ENCODE measurements at places on chromosomes 2 and 18.

GRCh38 chr18:51478908-51479307, 281.4 kb upstream of the MEX3C start:
- no peak for DNase-seq

GRCh38 chr2:101356521-101356920, 30.8 kb downstream of the CREG2 start:
- no peak for DNase-seq

DNA sequence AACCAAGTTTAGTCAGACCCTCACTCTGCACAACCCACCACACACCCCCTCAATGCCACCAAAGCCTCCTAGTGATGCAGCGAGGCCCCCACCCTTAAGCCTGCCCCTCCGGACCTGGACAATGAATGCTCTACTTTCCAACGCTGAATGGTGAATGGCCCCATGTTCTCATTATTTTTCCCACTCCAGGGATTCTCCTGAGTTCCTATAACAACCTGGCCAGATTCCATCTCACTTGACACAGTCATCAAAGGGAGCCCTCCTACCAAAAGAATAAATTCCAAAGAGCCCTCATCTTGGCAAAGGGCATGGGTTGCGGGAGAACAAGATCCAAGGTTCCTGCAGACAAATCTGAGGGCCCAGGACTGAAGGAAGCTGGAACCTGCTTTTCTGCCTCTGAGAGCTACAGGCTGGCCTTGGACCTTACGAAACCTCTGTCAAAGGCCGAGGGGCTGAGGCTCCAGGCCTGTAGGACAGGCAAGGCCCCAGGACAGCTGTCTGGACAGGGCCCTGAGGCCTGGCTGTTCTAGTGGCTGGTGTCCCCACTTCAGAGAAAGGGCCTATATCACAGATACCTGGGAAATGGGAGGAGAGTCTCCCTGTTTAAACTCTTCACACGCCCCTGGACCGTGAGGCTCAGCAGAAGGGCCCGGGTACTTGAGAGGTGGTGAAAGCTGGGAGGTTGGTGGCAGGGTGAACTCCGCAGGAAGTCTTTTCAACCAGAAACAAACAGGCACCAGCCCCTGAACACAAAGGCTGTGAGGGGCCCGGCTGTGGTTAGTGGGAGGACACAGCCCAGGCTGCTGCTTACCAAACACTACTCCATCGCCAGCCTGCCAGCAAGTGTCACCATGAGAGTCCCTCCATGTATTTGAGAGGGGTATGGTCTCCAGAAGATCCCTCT, 27.3 kb downstream of the SFXN5 start:
- no peak for DNase-seq

- no peak for DNase-seq
Measured at GRCh38 chr18:5452943-5453443, 90.8 kb downstream of the EPB41L3 start.

DNA sequence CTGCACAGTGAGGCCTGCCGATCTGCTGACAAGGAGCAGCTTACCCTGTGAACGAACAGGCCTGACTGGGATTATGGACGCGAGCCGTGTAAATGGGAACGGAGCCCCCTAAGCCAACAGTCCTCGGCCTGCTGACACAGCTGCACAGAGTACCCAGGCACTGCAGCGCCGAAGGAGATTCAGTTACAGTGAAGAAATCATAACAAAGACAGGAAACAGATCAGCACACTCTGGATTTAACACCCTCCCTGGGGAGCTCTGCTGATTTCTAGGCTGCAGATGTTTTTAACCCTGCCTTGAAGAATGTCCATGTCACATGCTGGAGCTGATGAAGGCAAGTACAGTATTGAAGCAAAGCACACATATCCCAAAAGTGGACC, 43.4 kb downstream of the COLEC12 start:
- DNase-seq = no peak

GRCh38 chr2:20456116-20456571, 9.3 kb downstream of the RHOB start:
- no peak for DNase-seq

DNA sequence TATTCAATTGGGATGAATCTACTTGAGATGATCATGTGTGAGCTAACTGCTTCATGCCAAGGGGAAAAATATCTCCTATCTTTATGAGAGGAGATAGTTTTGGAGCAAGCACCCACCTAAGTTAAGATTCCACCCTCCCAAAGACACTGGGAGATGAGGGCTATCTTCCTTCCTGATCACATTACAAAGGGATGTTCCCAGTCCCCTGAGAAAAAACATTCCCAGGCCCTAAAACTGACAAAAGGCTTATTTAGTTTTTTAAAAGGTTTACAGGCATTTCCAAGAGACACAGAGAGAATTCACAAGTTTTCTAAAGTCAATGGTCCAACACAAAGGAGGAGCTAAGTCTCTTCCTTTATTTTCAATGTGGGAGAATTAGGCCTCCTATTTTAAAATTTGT, 401.5 kb downstream of the FBXO15 start:
- DNase-seq = no peak

- DNase-seq = no peak
Measured at GRCh38 chr2:229601396-229601795, 113.0 kb downstream of the DNER start.

DNA sequence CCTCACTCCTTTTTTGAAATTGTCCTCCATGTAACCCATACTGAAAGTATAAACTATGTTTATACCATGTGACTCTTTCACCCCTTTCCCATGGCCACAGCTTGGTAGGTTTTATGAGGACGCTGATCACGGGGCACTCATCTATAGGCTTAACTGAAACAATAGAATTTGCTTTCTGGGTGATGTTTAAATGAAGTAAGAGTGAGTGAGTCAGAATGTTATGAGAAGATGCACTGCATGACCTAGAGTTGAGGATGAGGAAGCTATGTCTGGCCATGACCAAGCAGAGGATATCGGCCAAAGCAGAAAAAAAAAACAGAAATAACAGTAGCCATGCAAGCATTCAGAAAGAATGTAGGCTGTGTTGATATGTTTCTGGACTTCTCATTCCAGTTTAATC, 34.9 kb downstream of the SCN1A start:
- no peak for DNase-seq

DNA sequence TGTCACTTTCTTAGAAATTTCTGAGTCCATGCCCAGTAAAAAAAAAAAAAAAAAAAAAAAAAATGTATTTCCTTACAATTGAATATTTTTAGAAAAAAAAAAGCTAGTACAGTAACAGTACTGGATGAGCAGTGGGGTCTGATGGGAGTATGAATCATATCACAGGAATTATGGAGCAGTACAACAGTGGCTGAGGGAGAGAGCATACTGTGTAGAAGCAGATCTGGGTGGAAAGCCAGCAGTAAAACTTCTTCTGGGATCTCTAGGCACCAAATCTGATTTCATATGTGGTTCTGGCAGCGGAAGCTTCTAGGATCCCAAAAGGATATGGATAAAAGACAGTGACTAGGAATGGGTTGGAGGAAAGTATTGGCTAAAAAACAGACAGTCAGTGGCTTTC, 414.9 kb upstream of the FSHR start:
- DNase-seq = no peak

- DNase-seq = no peak
Measured at GRCh38 chr2:1696472-1696871, 47.8 kb downstream of the PXDN start.

DNA sequence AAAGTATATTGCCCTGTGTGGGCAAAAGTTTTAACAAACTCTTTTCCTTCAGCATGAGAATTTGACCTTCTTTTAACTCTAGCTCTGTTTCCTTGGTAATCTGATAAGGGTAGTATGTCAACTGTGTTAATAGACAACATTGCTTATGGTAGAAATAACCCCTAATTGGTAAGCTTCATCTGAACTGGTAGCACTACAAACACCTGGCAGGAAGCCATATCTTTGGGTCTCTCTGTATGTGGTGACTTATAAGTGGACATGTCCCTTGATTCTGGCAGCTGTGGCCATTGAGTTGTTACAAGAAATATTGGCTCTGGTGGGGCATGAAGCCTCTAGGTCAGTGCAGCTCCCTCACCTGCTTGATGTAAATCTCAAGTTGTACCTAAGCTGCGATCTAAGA, 46.9 kb downstream of the MBD5 start:
- no peak for DNase-seq
